Pulmonary artery endothelial cell (primary cell): ENCODE measurements at places on chromosomes 12 and 14.

- DNase-seq = peak; percentile 11
These were observed 22.3 kb upstream of the HECTD1 start for GRCh38 chr14:31229638-31230572.

DNA sequence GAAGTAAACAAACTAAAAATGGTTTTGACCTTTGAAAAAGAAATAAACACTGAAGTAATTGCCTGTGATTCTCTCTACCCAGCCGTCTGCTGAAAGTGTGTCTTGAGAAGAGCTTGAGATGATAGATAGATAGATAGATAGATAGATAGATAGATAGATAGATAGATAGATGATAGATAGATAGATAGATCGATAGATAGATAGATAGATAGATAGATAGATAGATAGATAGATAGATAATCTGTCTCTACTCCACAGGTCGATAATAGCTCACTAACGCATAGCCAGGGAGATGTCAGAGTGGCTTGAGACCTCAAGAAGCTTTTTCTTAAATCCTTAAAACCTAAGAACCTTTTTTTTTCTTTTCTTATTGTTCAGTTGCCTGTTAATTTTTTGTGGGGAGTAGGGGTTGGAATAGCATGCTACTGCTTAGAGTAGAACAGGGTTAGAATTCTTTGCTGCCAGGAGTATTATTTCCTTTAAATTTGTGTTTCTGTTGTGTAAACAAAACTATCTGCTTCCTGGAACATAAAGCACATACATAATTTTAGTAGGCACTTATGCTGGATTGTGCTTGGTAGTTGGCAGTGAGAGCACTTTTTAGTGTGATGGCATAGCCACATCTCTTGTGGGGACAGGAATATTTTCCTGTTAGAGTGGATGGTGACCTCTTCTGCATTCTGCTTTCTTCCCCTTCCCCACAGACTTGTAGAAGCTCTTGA, 169.5 kb downstream of the FBXL14 start:
- DNase-seq = no peak

GRCh38 chr14:74495356-74495755, 1.8 kb downstream of the ISCA2 start:
- no peak for DNase-seq

DNA sequence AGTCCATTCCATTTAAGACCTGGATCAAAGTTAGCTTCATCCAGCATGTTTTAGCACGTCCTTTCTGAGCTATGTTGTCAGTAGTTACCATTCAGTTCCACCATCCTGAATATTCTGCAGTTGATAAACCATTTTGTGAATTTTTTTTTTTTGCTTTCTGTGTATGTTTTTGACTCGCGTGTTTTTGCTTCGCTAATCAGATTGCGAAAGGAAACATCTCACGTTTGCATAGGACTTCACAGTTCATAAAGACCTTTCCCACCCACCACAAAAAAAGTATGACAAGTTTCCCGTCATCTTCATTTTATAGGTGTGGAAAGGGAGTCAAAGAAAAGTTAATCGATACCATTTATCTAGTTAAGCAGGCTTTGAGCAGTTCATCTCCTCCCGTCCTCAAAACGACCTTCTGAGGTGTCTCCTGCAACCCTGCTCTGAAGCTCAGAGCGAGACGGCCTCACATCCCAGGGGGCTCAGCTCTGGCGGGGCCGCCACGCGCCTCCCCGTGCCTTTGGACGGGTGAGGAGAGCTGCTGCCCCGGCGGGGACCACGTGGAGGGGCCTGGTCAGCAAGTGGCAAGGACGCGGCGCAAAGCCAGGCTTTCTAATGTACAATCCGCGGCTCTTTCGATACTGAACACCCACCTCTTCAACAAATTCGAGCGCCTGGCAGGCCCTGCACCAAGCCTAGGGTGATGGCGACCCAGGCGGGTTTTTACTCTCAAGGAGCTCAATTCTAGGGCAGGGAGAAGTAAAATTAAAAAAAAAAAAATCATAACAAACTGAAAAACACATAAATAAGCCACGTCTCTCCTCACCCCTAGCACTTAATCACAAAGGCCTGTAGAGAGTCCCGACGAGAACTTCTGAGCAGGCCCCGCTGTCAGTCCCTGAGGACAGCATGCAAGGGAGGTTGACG, 988 bp upstream of the TMEM263 start:
- DNase-seq = no peak

DNA sequence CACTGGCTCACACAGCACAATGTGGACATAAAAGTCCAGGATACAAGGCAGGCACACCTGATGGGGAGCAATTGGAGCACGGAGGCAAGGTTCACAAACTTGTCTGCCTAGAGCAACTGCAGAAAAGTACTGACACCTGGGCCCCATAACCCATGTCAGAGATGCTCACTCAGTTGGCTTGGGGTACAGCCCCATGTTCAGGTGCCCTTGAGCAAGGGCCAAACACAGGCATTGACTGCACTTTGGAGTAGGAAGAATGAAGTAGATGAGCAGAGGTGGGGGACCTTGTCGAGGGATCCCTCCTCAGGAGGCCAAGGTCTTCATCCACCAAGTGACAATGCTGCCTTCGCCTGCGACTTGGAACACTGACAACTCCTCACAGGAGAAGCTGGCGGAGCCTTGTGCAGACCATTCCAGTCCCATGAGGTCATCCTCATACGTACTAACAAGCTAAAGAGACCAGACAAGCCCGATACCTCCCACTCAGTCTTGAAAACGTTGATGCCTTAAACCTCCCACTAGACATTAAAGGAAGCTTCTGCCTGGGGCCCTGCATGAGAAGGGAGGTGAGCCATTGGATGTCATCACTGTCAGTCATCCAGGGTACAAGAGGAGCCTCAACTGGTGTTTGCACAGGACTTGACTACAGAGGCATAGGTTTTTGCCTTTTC, 42.5 kb upstream of the C14orf180 start:
- no peak for DNase-seq

- no peak for DNase-seq
These were observed 105.0 kb upstream of the MYF6 start for GRCh38 chr12:80602455-80602854.

DNA sequence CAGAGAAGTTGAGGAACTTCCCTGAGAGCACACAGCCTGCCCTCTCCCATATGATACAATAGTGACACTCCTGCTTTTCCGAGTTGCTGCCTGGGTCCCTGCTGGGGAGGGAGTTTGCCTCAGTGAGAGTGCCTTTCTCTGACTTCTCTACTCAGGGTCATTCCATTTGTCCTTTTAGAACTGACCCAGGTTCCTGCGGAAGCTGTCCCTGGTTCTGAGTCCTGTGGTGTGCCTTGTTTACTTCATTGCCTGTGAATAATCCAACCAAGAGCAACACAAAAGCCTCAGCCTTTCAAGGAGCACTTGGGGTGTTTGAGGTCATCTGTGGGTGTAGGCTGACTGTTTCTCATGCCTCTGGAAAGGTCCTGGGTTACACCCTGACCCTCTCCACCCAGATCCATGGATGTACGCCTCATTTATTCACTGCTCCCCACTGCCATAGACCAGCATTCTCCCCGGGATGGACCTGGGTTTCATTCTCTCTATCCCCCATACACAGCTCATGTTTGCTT, 13.6 kb downstream of the SERPINA1 start:
- no peak for DNase-seq

GRCh38 chr12:116171549-116171948, 105.9 kb downstream of the MED13L start:
- no peak for DNase-seq

- no peak for DNase-seq
These were observed 345.0 kb upstream of the SFSWAP start for GRCh38 chr12:131365821-131366260.

DNA sequence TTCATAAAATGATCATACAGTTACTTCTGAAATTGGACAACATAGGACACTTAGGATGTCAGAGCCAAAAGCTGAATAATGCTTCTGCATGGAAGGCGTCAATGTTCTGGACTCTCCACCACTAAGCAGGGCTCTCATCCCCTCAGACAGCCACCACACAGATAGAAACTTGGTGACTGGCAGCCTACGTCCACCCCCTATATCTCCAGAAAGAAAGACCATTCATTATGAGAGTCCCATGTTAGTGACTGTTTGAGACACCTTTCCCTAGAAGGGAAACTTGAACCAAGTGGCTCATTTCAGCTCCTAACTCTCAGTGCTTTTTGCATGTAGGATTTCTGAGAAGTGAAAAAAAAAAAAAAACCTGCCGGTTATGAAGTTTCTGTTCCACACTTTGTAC, 251.0 kb upstream of the FKBP4 start:
- DNase-seq = no peak

- no peak for DNase-seq
These were observed 2.9 kb downstream of the BEGAIN start for GRCh38 chr14:100584056-100585031.

DNA sequence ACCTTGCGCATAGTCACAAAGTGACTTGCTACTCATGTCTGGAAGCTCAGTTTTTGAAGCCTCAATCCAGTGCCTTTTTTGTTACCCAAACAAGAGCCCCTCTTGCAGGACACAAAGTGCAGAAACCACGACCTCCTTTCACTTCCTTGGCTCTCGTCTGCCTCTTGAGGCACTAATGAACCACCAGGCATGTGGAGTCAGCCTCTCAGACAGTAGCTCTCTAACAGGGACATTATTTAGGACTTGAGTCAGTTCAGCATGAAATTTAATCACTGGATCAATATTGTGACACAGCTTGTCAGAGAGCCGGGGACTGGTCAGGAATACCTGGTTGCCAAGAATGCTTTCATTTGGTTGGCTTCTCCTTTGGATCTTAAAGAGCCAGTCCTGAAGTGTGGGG, 46.7 kb downstream of the HSPB8 start:
- no peak for DNase-seq

- no peak for DNase-seq
These were observed 187.4 kb downstream of the EFCAB11 start for GRCh38 chr14:89767131-89767530.
